ENCODE measurements at places on chromosomes 3 and 15.
A peak's percentile ranks its signal among the peaks of the same experiment; 100 is the strongest.

GRCh38 chr3:155512175-155512866 lies 218.8 kb upstream of the STRIT1 start:
- no peak for DNase-seq

- no peak for DNase-seq
These were observed 76.6 kb downstream of the CHCHD6 start for GRCh38 chr3:126780666-126781065.

- DNase-seq, result no peak
These were observed 10.1 kb downstream of the UBP1 start for GRCh38 chr3:33430061-33430460.

DNA sequence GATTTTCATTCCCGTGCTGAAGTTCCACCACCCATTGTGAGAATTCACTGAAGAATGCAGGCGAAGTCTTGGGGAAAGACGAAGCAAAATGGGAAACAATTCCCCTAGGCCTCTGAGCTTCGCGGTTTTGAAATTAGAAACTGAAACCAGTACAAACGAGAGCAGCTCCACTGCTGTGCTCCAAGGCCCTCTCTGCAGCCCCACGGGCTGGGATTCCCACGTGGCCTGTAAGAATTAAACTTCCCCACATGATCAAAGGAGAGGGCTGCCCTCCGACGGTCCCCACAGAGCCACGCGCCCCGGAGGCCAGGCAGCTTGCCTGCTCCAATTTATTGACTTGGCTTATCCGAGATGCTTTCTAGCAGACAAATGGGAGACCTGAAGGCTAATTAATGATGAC lies 144.0 kb downstream of the GREM1 start:
- DNase-seq, result peak; percentile 21

- DNase-seq, result no peak
These were observed 125.7 kb downstream of the POLR2M start for GRCh38 chr15:57832183-57832582.

DNA sequence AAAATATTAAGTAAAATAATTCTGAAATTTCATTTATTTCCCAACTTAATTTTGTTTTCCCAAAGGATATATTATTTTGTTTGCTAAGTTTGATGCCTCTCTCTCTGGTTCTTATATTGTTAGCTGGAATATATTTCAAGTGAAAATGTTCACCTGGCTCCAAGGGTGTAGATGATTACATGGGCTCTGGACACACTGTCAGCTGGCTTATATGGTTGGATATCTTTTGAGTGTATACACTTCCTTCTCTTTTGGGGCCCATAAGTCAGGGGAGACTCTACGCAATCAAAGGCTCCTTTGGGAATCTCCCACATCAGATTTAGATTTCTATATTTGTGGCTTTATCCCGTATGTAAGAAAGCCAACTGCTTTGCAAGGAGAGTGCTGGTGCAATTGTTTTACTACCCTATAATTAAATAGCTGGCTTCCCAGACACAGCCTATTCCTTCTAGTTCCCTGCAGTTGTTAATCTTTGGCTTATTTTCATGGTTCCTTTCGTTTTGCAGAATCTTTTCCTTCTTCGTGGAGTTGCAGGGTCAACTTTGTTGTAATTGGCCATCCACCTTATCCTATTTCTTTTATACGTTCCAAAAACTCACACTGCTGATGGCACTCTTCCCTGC lies 225.7 kb downstream of the DPH6 start:
- no peak for DNase-seq

DNA sequence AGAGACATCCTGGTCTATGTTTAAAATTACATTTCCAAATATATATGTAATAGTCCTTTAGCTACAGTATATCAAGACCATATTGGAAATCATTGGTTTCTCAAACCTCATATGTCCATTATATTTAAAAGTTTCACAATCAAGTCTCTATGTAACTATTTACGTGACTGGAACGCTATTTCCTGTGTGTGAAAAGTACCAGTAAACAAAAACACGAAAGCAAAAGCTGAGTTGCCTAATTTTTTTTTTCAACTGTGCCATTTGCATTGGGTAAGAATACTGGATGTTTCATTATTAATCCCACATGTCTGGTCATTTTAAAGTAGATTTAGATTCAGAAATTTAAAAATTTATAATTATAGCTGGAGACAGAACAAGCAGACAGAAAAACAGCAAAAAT lies 381.4 kb downstream of the TBC1D5 start:
- DNase-seq, result no peak

GRCh38 chr15:63440756-63441155 lies 59.1 kb upstream of the CA12 start:
- no peak for DNase-seq

DNA sequence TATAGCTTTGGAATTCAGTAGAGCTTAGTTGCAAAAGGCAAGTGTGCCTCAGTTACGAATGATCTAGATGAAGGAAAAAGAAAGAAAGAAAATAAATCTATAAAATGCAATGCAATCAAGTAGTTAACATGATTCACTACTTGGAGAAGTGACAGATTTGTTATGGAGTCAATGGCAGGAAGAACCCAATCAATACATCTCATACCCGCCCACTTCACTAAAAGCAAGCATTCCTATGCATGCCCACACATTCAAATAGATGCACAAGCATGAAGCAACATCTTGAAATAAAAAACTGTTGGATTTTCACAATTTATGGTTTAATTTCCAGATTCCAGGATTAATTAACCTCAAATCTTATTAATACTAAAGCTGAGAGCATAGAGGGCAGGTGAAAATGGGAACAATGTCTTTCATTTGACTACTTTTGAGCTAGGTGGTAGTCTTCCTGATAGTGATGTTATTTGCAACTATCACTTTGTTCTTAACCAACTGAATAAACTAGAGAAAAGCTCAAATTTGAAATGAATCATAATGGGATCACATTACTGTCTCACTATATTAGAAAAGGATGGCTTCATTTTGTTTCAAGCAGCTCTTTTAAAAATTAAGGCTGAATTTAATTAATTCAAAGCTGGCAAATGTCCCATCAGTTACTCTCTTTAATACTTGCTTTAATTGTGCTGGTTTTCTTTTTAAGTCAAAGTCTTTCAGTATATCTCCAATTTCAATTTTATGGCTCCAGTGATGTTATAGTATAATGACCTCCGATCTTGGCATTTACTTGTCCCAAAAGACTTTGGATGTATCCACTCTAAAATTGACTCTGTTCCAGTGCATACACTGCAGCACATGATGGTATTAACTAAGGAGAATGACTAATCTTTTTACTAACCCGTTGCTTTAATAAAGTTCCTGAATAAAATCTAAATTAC lies 46.7 kb upstream of the CCDC50 start:
- no peak for DNase-seq

DNA sequence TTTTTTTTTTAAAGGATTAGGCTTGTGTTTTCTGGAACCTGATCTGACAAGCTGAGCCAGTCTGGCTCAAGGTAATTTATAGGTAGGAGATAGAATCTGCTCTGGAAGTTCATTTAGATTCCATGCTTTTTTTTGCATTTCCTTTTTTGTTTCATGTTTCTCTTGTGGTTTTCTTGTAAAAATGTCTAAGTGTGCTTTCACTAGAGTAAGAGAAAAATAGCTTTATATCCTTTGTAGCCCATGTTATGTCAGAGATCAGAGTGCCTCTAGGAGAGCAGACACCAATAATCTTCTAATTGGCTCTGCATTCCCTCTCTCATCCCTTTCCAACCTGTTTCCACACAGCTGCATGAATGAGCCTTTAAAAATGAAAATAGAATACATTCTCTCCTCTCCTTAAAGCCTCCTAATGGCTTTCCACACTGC lies 389.8 kb upstream of the KCNMB2 start:
- no peak for DNase-seq

- no peak for DNase-seq
These were observed 313.4 kb upstream of the CHRM5 start for GRCh38 chr15:33654860-33655259.

GRCh38 chr3:172675441-172676193 lies 35.2 kb downstream of the NCEH1 start:
- DNase-seq, result peak; percentile 58

GRCh38 chr15:56672721-56673120 lies 60.6 kb downstream of the ZNF280D start:
- DNase-seq, result no peak

DNA sequence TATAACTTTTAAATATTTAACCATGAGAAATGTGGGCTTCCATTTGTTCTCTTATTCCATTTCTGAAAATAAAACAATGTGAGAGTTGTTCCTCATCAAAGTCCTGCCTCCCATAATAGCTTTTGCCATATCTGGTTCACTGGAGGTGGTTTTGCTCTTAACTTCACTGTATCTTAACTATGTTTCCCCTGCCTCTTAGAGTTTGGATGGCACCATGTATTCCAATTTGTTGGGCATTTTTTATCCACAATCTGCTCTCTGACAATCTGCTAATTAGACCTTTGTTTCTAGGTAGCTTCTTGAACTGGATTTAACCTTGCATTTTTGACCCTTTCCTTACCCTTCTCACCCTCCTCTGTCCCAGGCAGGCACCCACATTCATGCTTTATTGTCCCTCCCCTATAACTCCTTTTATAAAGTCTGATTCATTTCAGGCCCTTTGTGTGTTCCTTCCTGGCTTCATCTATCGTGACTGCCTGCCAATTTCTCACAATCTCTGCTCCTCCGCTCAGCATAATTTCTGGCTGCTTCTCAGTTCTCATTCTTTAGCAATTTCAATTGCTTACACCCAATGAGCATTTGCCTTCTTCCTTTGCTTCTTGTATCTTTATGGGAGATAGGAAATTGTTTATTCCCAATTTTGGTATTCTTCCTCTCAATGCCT lies 144.2 kb upstream of the ARHGEF26 start:
- no peak for DNase-seq

- DNase-seq, result no peak
These were observed 119.2 kb downstream of the PTPRG start for GRCh38 chr3:61680617-61681016.

DNA sequence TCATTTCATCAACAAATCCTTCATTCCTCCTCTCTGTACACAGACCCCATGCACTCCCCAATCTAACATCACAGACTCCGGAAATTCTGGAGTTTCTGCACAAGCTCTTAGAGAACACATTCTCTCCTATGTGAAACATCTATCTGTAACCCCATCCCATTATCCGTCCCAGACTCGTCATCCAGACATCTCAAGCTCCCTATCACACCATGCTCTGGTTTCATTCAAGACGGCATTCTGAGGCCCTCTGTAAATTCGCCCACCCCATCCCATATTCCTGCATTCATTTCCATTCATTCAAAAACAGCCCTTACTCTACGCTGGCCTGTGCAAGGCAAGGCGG lies 575 bp downstream of the LEO1 start:
- peak; percentile 23 for DNase-seq

DNA sequence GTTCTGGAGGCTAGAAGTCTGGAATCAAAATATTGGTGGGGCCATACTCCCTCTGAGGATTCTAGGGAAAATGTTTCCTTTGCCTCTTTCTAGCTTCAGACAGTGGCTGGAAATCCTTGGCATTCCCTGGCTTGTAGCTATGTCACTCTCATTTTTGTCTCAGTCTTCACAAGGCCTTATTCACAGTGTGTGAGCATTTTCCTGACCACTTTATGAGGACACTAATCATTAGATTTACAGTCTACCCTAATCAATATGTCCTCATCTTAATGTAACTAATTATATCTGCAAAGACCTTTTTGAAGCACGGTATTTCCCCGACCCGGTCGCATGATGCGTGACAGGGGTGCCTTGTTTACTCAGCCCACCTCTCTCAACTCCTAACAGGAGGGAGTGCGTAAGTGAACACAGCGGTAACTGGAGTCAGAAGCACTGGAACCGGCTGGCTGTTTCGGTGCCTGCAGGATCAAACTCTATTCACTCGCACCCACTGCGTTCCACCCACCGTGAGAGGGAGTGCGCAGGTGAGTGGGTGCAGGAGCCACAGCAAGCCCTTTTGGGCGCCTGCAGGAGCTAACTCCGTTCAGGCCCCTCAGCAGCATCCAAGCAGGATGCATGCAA lies 155.0 kb downstream of the EPHA3 start:
- no peak for DNase-seq

GRCh38 chr3:45104715-45105711 lies 41.2 kb downstream of the CDCP1 start:
- no peak for DNase-seq

DNA sequence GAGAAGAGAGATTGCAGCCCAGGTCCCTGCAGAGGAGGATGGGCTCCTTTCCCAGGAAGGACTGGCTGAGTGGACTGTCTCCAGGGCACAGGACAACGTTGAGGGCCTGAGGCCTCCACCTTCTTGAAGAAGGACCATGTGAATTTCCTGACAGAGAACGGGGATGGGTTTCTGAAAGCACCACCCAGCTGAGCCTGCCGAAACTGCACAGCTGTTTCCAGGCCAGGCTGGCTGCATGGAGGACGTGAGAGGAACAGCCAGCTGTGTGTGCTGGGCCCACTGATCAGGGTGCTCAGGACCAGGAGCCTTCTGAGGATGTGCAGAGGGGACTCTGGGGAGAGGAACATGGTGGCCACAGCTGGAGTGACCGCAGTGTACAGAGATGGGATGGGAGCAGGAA lies 39.2 kb downstream of the HMCES start:
- no peak for DNase-seq

DNA sequence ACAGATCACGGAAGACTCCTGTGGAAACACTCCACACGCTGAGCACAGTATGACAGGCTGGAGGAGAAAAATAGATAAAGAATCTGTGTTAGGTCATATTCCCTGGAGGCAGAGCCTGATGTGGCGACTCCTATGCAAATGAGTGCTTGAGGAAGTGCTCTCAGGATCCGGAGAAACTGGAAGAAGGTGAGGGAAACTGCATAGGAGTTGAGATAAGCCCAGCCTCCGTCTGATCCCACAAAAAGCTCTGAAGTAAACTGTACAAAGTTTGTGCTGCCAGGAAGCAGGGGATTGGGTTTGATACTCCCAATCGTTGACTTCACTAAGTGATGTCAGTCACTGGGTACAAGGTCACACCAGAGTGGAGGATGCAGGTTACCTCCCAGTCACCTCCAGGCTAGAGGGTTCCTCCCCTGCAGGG lies 33.4 kb downstream of the OSBPL10 start:
- no peak for DNase-seq

GRCh38 chr3:167102071-167102470 lies 278.0 kb downstream of the ZBBX start:
- no peak for DNase-seq

GRCh38 chr3:70433091-70433490 lies 120.7 kb upstream of the MDFIC2 start:
- no peak for DNase-seq

DNA sequence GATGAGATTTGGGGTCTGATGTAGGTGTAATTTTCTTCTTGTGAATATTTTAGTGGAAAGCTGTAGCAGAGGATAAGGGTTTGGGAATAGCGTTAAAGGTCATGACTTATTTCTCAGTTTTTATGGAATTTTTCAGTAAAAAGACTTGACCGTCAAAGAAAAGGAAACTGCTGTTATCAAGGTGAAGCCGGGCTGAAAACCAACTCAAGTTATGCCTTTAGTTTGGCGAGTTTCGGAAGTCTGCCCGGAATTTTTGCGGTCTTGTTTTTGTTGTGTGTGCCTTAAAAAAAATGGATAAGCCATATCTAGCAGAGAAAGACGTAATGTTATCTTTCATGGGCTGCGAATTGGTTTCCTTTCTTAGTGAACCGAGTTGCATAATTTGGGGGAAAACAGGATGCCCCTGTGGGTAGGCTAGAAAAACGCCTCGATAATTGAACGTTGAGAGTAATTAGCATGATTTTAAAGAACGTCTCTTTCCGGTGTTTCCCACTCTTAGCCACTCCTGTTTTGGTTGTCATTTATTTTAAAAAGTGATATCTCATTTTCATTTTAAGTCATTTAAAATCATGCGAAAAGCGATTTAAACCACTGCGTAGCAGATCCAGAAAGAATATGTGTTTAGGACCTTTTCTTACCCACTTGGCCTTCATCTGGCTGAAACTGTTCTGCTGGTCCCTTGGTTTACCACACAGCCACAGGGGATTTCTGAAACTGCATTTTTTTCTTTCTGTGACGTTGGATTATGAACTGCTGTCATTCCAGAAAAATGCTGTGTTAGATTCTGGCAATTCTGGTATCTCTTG lies 1.1 kb downstream of the NFKBIZ start:
- no peak for DNase-seq
